Stimulated activated CD4-positive, alpha-beta T cell treated with anti-CD3 and anti-CD28 coated beads, TNF-alpha, amount 100 ng/mL, for 48 hours (primary cell): ENCODE measurements at places on chromosomes 4 and X.

GRCh38 chrX:19855700-19856381, 31.6 kb downstream of the SH3KBP1 start:
- no peak for DNase-seq

GRCh38 chr4:77818602-77819403, at the start of gene CNOT6L:
CNOT6L (minus strand) TSS chr4:77819368; CDS start chr4:77819308, 60 bp downstream.
- DNase-seq: no peak

DNA sequence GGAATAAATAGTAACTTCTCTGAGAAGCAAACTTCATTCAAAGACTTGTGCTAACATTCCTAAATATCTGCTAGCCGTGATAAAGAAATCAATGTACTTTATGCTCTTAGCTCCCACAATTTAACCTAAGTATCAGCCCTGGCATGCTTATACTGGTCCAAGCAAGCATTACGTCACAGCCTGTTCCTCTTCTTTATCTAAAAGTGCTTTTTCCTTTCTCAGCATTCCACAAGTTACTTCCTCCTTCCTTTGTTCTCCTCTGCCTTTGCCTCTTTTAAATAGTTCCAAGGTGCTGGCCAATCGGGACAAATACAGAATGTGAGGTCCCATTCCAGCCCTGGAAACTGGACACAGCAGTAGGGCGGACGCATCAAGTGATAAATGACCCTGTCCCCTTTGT, 249.6 kb downstream of the DHRSX start:
- no peak for DNase-seq

DNA sequence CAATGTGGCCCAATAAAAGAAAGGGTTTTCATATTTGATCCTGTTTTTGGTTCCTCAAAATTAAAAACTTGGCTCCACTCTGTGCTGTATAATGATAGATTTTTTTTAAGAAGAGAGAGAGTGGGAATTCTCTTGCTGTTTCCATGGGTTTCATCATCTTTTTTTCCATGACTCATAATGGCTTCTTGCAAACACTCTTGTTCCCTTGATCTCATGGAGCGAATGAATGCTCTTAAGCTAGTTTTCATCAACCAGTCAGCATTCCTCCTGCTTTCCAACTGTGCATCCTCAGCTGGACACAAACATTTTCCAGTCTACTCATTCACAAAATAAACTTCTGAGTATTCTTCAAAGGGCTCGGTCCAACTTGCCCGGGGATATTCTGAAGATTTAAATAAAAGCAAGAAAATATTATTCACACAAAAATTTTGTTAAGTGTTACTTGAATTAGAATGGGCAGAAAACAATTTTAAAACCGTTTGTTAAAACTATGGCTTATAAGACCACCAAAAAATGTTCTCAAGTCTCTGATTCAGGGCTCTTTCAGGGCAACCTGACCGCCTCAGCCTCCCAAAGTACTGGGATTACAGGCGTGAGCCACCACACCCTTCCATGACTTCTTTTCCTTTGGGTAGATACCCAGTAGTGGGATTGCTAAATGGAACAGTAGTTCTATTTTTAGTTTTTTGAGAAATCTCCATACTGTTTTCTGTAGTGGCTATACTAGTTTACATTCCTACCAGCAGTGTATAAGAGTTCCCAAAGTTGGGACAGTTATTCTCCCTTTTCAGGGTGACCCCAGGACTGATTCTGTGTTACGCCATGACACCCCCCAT, 64.7 kb downstream of the TMEM156 start:
- DNase-seq: no peak
